ENCODE measurements at places on chromosomes 12 and 14.
A peak's percentile ranks its signal among the peaks of the same experiment; 100 is the strongest.

GRCh38 chr12:98137278-98137677 lies 378.1 kb upstream of the TMPO start:
- no peak for DNase-seq

DNA sequence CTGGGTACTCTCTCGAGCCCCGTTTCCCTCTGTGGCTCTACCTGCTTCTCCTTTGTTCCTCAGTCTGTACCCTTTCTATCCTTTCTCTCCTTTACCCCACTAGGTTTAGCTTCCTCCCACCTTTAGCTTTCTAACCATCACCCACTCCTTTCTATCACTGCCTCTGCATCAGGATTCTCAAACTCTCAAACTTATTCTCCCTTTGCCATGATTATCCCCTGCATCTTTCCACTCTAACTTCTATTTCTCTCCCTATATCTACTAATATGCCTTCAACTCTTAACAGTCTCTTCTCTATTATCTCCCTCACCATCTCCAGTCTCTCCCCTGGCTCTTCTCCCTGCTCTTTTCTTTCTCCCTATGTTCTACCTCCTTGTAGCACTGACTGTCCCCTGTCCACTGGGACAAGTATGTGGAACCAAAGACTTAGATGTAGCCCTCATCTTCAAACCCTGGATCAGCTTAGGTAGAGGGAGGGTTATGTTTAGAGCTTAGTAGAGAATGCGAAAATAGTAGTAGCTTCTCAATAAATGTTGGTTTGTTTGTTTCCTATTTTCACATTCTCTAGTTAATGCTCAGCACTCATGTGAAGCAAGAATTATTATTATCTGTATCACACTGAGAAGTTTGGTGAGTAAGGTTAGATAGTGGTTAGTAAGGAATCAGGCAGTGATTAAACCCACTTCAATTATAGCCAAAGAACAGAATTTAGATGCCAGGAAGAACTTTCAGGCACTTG lies 3.4 kb downstream of the GDF11 start:
- DNase-seq: no peak

GRCh38 chr14:37246427-37246829 lies 48.7 kb downstream of the MIPOL1 start:
- DNase-seq: peak; percentile 56

DNA sequence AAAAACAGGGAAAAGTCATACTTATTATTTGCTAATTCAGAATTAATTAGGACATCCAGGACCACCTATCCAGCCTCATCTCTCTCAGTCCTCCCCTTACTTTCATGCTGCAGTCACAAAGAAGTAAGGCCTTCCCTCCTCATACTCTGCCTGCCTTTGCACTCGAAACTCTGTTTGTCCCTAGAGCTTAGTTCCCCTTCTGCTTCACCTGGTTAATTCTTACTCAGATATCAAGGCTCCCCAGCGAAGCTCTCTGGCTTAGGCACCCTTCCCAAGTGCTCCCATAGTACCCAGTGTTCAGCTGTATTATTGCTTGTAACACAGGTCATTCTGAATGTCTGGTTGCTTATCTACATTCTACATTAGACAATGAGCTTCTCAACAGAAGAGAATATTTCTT lies 81.3 kb downstream of the ERGIC2 start:
- no peak for DNase-seq

DNA sequence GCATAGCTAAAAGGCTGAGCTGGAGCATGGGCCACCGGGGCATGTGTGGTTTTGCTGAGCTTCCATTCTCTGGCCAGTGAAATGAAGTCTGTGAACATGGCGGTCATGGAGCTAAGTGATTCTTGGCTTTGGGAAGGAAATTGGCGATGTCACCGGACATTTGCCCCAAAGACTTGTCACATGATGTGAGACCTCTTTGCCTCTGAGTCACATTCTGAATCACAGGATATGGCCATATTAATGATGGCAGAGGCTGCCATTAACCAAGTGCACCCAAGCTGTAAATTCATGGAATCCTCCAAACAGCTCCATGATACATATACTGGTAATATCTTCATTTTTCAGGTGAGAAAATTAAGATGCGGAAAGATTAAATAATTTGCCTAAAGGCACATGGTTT lies 27.4 kb upstream of the BATF start:
- DNase-seq: no peak

DNA sequence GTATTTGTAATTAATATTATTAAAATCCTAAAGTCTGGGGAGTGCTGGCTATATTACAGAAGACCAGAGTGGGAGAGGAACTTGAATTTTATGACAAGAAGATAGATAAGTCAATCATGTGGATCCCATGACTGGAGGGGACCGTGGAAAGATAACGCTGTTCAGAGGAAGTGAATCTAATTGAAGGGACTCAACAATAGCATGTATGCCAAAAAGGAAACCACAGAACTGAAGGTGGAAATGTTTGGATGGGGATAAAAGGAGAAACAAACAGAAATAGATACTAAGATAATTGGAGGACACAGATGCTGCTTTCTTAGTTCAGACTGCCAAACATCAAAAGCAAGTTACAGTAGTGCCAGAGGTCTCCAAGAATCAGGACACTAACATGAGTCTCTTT lies 21.1 kb downstream of the OR6J1 start:
- DNase-seq: no peak

GRCh38 chr12:96409731-96410130 lies 9.5 kb upstream of the CDK17 start:
- DNase-seq: no peak

DNA sequence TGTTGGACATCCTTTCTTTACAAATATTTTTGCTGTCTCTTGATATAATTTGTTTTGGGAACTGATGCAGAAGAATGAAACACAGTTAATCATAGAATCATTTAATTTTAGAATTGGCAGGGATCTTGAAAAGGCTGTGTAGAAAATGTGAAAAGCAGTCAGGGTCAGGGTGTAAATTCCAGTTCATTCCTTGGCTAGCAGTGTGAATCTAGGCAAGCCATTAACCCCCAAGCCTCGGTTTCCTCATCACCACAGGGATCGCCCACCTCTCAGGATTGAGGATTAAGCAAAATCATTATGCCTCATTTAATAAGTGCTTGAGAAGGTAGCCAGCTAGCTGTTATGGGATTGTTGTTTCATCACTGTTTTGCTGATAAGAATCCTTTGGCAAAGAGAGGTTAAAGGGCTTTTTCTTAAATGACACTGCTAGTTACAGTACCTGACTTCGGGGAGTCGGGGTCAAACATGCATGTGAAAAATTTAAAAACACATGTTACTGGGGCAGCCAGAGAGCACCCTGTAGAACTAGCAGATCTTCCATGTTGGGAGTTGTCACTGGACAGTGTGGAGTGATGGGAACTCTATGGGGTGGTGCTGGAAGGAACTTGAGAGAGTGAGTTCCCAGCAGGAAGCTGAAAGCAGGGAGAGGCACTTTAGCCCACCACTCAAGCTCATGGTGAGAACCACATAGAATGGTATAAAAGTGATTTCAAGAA lies 10.7 kb downstream of the TNFRSF1A start:
- no peak for DNase-seq

DNA sequence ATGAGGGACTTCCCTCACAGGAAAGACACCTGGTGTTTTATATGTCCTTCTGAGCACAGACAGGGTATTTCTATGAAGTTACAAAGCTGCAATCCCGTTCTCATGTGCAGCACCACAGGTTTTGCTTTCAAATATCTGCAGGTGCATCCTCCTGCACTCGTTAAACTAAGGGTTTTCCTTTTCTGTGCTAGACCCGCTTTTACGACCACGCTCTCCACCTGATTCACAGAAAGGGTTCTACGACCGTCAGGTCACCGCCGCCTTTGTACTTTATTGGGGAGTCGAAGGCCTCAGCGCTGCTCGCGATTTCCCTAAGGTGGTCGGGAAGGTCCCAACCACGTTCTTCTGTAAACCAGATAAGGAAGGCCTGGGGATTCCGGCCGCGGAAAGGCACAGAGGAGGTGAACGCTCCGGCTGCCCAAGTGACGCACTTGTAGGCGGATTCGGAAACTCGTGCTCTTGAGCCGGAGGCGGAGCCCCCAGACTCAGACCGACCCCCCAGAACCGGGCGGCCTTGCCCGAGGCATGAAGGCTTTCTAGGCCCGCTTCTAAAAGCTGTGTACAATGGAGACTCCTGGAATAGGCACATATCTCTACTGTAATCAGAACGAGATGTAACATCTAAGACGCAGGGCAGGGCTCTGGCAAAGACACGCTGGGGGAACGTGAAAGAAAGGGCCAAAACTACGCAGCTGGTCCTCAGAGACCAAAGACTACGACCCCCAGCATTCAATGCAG lies 995 bp upstream of the HSP90B1 start:
- peak; percentile 93 for DNase-seq

DNA sequence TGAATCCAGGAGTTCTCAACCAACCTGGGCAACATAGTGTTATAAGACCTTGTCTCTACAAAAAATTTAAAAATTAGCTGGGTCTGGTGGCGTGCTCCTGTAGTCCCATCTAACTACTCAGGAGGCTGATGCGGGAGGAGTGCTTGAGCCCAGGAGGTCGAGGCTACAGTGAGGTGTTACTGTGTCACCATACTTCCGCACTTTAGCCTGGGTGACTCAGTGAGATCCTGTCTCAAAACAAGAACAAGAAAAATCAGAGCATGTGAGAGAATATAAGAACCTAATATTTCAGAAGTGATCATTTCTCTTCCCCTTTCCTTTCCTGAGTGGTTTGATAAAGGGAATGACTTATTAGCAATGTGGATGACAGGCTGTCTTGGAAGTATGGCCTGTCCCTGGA lies 9.5 kb downstream of the TRAF3 start:
- peak; percentile 18 for DNase-seq

DNA sequence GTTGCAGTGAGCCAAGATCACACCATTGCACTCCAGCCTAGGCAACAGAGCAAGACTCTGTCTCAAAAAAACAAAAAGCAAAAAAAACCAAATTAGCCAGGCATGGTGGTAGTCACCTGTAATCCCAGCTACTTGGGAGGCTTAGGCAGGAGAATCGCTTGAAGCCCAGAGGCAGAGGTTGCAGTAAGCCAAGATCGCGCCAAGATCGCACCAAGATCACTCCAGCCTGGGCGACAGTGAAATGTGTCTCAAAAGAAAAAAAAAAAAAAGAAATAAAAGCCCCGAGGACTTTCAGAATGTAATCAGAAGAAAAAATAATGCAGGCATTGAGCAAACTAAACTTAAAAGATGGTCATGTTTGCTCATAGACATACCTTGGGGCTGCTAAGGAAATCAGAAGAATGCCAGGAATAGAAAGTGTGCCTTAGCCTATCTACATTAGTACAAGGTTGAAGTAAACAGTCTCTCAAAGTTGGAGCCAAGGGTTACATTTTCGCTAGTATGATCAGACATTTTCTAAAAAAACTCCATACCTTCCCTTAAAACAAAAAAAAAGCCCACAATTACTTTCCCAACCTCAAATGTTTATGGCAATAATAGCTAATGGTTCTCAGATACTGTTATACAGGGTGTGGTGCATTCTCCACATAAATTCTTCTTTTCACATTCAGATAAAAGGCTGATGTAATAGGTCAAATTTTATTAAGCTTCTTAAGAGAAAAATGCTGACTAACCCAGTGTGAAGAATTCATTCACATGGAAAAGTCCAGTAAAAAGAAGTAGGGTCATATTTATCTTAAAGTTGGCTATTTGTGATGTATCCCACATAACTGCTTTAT lies 15.8 kb downstream of the DTD2 start:
- DNase-seq: peak; percentile 27

GRCh38 chr12:124152731-124153130 lies 142.2 kb upstream of the RFLNA start:
- no peak for DNase-seq

DNA sequence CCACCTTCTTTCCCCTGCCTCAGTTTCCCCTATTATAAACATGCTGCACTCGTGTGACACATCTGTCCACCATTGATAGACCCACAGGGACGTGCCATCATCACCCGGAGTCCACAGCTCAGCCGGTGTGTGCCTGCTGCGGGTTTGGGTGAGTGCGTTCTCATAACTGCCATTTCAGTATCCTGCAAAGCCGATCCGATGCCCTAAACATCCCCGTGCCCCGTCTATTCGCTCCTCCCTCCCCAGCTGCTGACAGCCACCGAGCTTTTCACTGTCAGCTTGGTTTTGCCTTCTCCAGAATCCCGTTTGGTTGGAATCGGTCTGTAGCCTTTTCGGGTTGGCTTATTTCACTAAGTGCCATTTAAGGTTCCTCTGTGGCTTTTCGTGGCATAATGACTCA lies 3.9 kb downstream of the LRCOL1 start:
- DNase-seq: no peak

- DNase-seq: no peak
These were observed 8.8 kb downstream of the PPP1CC start for GRCh38 chr12:110733900-110734299.

GRCh38 chr12:78483767-78484315 lies 380.7 kb upstream of the SYT1 start:
- no peak for DNase-seq

DNA sequence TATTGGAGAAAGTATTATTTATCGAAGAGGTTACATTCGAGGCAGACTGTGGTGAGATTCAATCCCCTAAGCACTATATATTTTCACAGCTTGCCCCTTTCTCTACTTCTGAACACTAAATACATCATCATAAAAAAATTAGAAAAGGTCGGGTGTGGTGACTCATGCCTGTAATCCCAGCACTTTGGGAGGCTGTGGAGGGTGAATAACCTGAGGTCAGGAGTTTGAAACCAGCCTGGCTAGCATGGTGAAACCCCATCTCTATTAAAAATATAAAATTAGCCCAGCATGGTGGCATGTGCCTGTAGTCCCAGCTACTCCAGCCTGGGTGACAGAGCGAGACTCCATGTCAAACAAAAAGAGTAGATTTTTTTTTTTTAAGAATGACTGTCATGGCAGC lies 70.6 kb upstream of the MYF6 start:
- DNase-seq: peak; percentile 58

DNA sequence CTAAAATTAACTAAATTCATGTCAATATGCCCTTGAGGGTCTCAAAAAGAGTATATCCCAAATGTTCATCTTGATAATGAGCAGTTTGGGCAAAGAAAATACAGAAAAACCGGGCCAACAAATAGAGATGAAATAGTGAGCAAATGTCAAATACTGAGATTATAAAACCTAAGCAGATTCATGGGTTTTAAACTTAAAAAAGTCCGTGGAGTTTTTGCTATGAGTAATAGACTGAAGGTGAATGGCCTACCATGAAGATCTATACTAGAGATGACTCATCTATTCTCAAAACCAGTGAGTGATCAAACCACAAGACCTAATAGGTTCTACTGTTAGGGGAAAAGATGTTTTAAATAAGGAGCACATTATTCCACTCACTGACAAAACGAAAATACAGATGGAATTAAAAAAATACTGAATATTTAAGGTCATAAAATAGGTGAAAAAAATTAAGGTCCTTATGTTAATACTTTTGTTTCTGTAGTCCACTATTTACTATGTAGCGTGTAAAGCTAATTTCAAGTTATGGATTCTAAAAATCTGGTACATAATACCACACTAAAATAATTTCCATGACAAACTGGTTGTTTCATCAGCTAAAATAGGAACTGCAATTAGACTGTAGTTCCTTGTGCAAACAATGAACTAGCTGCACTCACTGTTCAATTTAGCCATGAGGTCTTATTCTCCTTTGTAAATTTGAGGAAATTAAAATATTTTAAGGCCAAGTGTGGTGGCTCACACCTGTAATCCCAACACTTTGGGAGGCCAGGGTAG lies 5.0 kb downstream of the HNRNPC start:
- DNase-seq: peak; percentile 92
